IPS DF 6.9 (cell line): ENCODE measurements at places on chromosomes 16 and 17.

- no peak for DNase-seq
Measured at GRCh38 chr16:85245307-85246172, 133.3 kb upstream of the CIBAR2 start.

GRCh38 chr17:69048634-69049033 is 12.1 kb downstream of the ABCA9 start:
- no peak for DNase-seq

GRCh38 chr17:72254808-72255449 is 134.1 kb downstream of the SOX9 start:
- DNase-seq: no peak

- no peak for DNase-seq
Measured at GRCh38 chr16:20870122-20870820, 29.9 kb downstream of the DCUN1D3 start.
